SK-N-SH (cell line): ENCODE measurements at places on chromosomes 3 and 15.

GRCh38 chr15:29917600-29918597 is 95.6 kb upstream of the TJP1 start:
- no peak for DNase-seq

DNA sequence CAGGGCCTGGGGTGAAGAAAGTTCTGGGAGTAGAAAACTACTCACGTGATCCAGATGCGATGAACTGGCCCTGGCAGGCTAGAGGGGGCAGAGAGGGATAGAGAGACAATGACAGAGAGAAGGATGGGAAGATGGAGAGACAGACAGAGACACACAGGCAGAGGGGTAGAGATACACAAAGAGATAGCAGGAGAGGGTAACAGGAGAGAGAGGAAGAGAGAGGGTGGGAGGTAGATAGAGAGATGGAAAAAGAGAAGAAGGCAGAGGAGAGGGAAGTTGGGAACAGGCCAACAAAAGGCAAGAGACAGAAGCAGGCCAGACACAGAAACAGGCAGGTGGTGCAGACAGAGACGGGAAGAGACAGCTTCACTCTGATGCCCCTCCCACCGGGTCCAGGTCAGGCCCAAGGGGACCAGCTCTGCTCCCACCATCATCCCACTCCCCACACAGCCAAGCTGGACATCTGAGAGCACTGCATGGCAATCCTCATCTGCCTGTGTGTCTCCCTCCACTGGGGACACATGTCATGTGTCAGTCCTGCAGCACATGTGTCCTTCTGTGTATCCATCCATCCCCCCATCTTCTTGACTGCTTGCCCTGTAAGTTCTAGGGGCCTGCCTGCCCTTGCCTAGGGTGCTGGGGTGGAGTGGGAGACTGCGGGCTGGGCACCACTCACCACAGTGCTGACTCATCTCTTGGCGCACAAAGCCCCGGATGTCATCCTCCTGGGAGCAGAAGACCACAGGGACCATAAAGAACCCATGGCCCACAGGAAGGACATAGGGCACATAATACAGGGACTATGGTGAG is 2.2 kb upstream of the UCN2 start:
- DNase-seq = no peak

GRCh38 chr3:98855806-98856400 is 45.6 kb downstream of the DCBLD2 start:
- DNase-seq = no peak

DNA sequence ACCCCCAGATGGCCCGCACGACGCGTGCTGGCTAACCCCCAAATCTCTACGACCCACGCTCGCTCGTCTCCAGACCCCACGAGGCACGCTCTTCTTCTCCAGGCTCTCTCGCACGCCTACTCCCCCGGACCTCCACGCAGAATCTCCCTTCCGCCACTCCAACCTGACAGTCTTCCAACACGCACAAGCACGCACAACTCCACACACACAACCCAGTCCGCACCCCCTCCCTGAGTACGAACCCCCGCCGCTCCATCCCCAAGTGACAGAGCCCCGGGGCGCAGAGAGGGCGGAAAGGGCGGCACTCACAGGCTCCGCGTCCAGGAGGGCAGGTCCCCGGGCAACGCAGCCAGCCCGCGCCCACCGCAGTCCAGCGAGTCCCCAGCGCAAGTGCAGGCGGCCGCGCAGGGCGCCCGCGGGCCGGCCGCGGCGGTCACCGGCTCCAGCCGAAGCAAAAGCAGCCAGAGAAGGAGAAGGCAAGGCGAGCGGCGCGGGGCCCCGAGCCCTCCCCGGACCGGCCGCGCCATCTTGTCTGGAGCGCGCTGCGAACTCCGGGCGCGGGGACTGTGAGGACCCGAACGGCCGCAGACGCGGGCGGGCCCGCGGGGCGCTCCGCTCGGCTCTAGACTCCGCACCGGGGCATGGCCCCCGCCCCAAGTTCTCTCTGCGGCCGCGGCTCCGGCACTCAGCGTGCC is 794 bp downstream of the LRIG1 start:
- DNase-seq = peak; percentile 71

GRCh38 chr3:140699516-140700231 is 21.8 kb downstream of the TRIM42 start:
- DNase-seq = no peak
